ENCODE measurements at places on chromosomes 3 and 15.

- no peak for DNase-seq
Measured at GRCh38 chr15:42401544-42402454, 42.5 kb downstream of the CAPN3 start.

GRCh38 chr3:174251681-174252080, 607.5 kb upstream of the NAALADL2 start:
- DNase-seq: no peak

- DNase-seq: no peak
Measured at GRCh38 chr3:20047976-20048883, 8.0 kb downstream of the KAT2B start.

- DNase-seq: no peak
Measured at GRCh38 chr15:80606511-80607071, 88.5 kb upstream of the ABHD17C start.

GRCh38 chr3:299590-300301, 103.2 kb downstream of the CHL1 start:
- no peak for DNase-seq

DNA sequence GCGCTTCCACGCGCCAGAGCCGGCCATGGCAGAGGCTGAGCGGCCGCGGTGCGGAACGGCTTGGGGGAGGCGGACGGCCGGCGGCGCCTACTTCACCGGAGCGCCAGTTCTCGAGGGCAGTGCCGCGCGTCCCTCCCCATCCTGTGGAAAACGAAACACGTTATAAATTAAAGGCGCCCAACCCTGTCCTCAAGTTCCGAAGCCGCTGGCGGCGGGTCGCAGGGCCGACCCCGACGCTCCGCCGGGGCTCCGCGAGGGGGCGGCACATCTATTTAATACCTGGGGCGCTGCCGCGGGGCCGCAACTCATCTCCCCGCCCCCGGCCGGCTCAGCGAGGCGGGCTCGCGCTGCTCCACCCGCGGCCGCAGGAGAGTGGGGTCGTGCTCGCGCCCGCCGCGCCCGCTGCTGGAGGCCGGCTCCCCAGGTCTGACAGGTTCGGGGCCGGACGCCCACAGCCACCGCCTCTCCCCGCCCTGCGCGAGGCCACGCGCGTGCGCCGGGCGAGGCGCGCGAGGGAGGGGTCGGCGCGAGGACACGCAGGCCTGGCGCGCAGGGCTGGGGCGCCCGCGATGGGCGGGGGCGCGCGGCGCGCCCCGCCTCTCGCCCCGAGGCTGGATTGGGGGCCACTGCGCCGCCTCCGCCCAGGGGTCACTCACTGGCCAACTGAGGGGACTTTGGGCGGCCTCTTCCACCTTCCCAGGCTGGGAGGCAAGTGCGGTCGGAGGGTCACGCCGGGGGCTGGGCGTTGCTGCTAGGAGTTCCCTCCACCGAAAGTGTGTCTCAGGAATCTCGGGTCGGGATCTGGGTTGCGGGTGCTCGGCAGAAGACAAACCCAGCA, at the start of gene SLC30A4:
TSS of gene SLC30A4 (minus strand) at position 428 of the 838 bp plus-strand sequence. CDS start at position 27, 401 bp downstream.
- peak; percentile 4 for DNase-seq

DNA sequence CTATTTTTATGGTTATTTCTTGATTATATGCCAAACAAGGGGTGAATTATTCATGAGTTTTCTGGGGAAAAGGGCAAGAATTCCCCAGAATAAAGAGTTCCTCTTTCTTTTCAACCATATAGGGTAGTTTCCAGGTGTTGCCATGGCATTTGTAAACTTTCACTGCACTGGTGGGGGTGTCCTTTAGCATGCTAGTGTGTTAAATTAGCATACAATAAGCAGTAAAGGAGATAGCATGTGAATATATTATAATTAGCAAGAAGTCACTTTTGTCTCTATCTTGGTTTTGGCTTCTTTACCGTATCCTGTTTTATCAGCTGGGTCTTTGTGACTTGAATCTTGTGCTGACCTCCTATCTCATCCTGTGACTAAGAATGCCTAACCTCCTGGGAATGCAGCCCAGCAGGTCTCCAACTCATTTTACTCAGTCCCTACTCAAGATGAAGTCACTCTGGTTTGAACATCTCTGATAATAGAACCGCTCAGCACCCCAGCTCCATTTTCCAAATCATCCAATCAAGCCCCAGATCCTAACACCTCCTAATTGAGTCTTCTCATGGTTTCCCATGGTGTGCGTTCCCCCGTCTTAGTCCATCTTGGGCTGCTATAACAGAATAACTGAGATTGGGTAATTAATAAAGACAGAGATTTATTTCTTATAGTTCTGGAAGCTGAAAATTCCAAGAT, 3.4 kb upstream of the SELENOT start:
- no peak for DNase-seq

DNA sequence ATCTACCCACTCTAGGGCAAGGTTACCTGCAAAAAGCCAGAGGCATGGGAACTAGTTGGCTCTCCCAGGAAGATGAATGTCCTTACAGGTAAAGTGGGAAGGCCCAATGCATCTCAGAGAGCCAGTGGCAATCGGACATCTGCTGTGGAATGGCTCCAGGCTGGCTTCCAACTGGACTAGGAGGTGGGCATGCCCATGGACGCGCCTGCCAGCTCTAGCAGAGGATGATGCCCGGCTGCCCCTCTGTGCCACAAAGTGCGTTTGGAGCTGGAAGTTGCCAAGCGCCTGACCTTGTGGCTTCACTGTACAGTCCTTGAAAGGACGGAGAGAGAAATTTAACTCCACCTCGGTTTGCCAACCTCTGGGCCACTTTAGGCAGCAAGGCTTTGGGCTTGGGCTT, 84.4 kb downstream of the NR2F2 start:
- DNase-seq: no peak

DNA sequence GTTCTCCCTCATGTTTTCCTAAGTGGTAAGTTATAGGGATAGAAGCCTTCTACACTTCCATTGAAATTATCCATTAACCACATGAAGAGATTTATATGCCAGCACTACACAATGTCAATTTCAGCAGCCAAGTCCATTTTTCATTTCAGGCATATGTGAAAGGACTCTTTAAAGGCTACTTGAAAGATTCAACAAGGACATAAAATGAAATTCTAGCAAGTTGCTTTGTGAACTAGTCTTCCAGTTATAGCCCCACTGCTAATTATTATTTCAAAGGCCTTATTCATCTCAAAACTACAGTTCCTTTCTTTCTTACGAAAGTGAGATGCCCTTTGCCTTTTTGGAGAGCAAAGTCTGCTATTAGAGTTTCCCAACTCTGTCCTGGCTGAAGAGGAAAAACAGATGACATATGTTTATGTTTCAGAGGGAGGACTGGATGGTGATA, 66.0 kb upstream of the SLC2A2 start:
- DNase-seq: no peak

- no peak for DNase-seq
Measured at GRCh38 chr3:191502583-191502982, 41.6 kb downstream of the PYDC2 start.

DNA sequence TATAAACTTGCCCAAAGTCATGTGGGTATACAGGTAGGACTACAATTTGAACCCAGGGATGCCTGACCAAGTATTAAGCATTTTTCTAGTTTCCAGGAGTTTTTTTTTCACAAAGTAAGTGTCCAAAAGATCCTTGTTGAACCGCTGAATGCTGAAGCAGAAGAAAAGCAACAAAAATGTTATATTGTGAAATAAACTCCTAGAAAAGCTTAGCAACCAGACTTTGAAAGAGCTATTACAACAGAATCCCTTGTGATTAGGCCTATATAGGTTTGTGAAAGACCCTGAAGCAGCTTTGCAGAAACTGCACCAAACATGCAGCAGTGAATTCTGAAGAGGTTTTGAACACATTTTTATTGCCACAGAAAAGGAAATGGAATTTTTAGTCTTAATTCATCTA, 236.8 kb downstream of the TUSC7 start:
- no peak for DNase-seq

GRCh38 chr3:139774560-139775302, 97.0 kb upstream of the NMNAT3 start:
- DNase-seq: no peak

DNA sequence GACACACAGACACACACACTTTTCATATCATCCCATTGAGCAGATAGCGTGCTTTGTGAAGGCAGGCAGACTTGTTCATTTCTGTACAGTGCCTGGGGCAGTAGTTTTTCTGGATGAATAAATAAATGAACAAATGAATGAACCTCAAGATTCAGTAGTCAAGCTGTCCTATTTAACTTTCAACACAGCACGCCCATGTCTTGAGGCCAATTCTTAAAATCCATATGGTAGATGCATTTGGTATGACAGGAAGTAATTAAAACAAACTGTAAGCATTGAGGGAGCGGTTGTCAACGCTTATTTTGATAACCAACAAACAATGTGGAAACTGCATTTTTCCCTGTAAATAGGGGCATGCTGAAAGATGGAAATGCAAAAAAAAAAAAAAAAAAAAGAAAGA, 80.0 kb upstream of the BNC1 start:
- no peak for DNase-seq

GRCh38 chr3:53357458-53357857, 10.1 kb upstream of the DCP1A start:
- DNase-seq: no peak

All from AG09319 (cell line).